Adrenal gland (tissue), 19 donors: ENCODE measurements at places on chromosomes 11 and 22. TPM values are rescaled to one million over a fixed set of nuclear protein-coding genes. Genes with fewer than 3 reads are reported as not detected.

DNA sequence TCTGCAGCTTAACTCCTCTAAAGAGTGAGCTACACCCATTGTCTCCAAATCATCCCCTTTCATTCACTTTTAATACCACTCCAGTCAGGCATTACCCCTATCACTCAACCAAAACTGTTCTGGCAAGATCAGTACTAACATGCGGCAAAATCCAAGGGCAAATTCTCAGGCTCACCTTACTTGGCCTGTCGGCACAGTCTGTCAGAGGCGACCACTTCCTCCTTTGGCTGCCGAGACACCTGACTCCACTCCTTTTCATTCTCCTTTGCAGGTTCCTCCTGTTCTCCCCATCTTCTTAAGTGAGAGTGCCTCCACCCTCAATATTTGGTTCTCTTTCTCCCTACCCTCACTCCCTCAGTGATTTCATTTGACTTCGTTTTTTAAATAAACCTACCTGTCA, 4.2 kb downstream of the C11orf91 start:
- H3K36me3 ChIP-seq = no peaks in the 10 kb centered on the region
- H3K4me1 ChIP-seq = peaks cover 13% of the 10 kb centered on the region
- no peak overlapping the region for H3K27ac ChIP-seq

DNA sequence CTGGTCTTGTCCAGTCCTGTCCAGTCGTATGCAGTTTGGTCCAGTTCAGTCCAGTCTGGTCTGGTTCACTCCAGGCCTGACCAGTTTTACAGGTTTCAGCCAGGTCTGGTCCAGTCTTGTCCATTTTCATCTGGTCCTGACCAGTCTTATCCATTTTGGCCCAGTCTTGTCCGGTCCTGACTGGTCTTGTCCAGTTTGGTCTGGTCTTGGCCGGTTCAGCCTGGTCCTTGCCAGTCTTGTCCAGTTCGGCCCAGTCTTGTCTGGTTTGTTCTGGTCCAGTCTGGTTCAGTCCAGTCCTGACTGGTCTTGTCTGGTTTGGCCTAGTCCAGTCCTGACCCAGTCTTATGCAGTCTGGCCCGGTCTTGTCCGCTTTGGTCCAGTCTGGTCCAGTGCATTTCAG, 380.2 kb downstream of the OR4C45 start:
- DNase-seq = no peak
- H3K36me3 ChIP-seq = no peaks in the 10 kb centered on the region
- H3K4me1 ChIP-seq = no peaks in the 10 kb centered on the region
- H3K27me3 ChIP-seq = no peaks in the 10 kb centered on the region

GRCh38 chr22:43529934-43530333, 118.1 kb downstream of the MPPED1 start:
- no peaks in the 10 kb centered on the region for H3K4me1 ChIP-seq
- no peak overlapping the region for H3K27ac ChIP-seq
- no peaks in the 10 kb centered on the region for H3K36me3 ChIP-seq
- no peak for DNase-seq
- H3K4me3 ChIP-seq = no peak overlapping the region
- H3K27me3 ChIP-seq = no peaks in the 10 kb centered on the region

DNA sequence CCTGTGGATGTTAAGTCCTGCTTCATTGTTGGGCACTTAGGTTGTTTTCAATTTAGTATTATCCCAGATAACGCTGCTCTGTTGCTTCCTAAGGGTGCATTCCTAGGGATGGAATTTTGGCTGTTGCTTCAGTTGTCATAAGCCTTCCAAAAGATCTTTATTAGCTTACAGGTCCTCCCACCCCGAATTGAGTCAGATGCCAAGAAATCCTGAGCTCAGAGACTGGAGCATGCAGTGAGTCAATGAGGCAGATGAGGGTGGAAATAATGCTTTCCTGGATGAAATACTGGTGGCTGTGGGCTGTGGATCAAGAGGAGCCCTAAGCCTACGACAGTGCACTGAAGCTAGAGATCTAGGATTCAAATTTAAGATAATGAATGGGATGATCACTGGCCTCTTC, 10.7 kb upstream of the IL18BP start:
- no peaks in the 10 kb centered on the region for H3K27me3 ChIP-seq
- H3K36me3 ChIP-seq = no peaks in the 10 kb centered on the region
- no peaks in the 10 kb centered on the region for H3K4me1 ChIP-seq
- no peak overlapping the region for H3K4me3 ChIP-seq
- H3K27ac ChIP-seq = peak overlapping the region; percentile 28

DNA sequence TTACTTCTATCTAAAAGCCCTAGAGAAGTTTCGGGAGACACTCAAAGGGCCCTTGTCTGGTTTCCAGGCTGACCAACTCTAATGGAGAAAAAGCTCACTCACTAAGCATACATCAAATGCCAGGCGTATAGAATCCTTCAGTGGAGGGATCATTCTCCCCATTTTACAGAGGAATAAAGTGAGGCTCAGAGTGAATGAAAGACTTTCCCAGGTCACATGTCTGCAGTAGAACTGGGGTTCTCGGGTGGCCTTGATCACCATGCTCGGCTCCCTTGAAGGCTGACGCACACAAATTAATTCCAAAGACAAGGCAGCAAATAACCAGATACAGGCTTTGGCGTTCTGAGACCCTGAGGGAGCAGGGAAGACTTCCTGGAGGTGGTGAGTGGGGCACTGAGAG, 60.0 kb downstream of the THAP12 start:
- H3K27ac ChIP-seq = no peak overlapping the region
- H3K4me3 ChIP-seq = no peak overlapping the region
- H3K4me1 ChIP-seq = peaks cover 9% of the 10 kb centered on the region
- no peaks in the 10 kb centered on the region for H3K36me3 ChIP-seq
- H3K27me3 ChIP-seq = peaks cover 6% of the 10 kb centered on the region

DNA sequence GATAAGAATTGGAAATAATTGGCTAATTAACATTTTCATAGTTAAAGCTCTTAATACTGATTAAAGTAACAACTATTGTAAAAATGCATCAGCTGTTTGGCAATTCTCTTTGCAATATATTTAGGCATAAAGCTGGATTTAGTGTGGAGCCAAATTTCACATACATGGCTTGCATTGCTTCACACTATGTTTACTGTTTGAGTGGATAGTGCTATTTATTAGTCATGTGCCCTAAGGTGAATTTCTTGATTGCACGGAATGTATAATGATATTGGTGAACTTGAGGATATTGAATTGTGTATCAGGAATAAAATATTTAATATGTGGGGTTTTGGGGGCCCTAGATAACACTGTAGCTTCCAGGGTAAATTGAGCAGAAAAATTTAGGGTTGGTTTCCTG, 100.9 kb downstream of the AASDHPPT start:
- H3K36me3 ChIP-seq = no peaks in the 10 kb centered on the region
- H3K4me1 ChIP-seq = no peaks in the 10 kb centered on the region
- no peak overlapping the region for H3K4me3 ChIP-seq
- no peak for DNase-seq

GRCh38 chr11:521177-521688, 14.1 kb downstream of the HRAS start:
- no peak for DNase-seq
- no peak overlapping the region for H3K27ac ChIP-seq
- no peaks in the 10 kb centered on the region for H3K36me3 ChIP-seq
- no peaks in the 10 kb centered on the region for H3K4me1 ChIP-seq
- no peaks in the 10 kb centered on the region for H3K27me3 ChIP-seq

DNA sequence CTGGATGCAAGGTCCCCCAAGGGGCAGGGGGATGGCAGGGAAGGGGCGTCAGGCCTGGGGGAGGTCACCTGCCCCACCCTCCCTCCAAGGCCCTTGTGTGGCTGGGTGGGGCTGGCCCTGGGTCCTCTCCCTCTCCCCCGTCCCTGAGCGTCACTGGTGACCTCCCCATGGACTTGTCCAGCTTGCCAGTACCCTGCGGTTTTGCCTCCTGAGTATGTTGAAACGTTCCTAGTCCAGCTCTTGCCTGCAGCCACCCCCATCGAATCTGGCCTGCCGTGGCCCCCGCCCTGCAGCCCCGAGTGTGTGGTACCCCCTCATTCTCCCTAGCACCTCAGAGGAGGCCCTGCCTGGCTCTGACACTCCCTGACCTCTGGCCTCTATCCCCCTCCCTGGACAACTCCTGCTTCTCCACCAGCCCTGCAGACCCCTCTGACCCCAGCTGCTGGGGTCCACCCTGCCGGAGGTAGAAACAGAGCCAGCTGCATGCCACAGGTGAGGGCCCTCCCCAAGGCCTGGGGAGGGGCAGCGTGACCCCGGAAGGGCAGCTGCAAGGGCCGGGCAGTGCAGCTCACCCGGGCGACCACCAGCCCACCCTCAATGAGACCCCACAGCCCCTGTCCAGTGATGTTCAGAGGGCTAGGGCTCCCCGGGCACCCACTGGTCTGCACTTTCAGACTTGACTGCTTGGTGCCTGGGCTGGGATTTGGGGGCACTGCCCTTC, 4.1 kb upstream of the MUC6 start:
- H3K27ac ChIP-seq = no peak overlapping the region
- no peak overlapping the region for H3K4me3 ChIP-seq
- no peak for DNase-seq
- H3K27me3 ChIP-seq = peaks cover 4% of the 10 kb centered on the region

GRCh38 chr11:98536023-98536422, 484.7 kb upstream of the CNTN5 start:
- H3K4me3 ChIP-seq = no peak overlapping the region
- no peaks in the 10 kb centered on the region for H3K4me1 ChIP-seq
- no peak for DNase-seq
- H3K27me3 ChIP-seq = no peaks in the 10 kb centered on the region
- no peaks in the 10 kb centered on the region for H3K36me3 ChIP-seq

- no peak overlapping the region for H3K4me3 ChIP-seq
- H3K27me3 ChIP-seq = no peaks in the 10 kb centered on the region
- no peak overlapping the region for H3K27ac ChIP-seq
- H3K4me1 ChIP-seq = no peaks in the 10 kb centered on the region
- DNase-seq = peak; percentile 71
Observed at GRCh38 chr22:49992921-49993648, 19.5 kb downstream of the IL17REL start.

GRCh38 chr22:26550498-26551033, 38.3 kb upstream of the TFIP11 start:
- H3K27ac ChIP-seq = no peak overlapping the region
- H3K4me3 ChIP-seq = no peak overlapping the region
- H3K4me1 ChIP-seq = peaks cover 22% of the 10 kb centered on the region
- DNase-seq = peak; percentile 84
- H3K27me3 ChIP-seq = no peaks in the 10 kb centered on the region

DNA sequence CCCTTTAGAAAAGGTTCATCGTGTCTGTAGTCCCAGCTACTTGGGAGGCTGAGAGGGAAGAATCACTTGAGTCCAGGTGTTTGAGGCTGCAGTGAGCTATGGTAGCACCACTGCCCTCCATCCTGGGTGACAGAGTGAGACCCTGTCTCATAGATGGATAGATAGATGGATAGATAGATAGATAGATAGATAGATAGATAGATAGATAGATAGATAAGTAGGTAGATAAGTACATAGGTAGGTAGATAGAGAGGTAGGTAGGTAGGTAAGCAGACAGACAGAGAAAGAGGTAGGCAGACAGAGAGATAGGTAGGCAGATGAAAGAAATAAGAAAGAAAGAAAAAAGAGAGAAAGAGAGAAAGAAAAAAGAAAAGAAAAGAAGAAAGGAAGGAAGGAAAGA, 156.4 kb downstream of the GRIK4 start:
- no peak overlapping the region for H3K4me3 ChIP-seq
- no peak overlapping the region for H3K27ac ChIP-seq
- no peaks in the 10 kb centered on the region for H3K27me3 ChIP-seq

DNA sequence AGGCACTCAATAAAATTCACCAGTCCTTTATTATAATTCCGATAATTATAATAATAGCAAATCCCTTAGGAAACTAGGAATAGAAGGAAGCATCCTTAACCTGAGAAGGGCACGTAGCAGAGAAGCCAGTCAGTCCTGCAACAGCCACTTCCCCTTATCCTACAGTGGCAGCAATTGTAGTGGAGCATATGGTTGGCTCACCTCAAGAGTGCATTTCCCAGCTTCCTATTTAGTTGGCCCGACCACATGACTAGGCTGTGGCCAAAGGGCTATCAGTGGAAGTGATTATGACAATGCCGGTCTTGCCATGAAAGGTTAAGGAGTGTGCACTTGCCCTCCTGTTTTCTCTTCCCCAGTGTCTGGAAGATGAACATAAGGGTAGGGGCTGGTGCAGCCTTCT, 27.0 kb downstream of the TESMIN start:
- H3K4me3 ChIP-seq = no peak overlapping the region
- no peaks in the 10 kb centered on the region for H3K36me3 ChIP-seq
- DNase-seq = no peak
- no peaks in the 10 kb centered on the region for H3K4me1 ChIP-seq

GRCh38 chr11:128357073-128357472, 230.3 kb downstream of the ETS1 start:
- no peaks in the 10 kb centered on the region for H3K36me3 ChIP-seq
- no peak for DNase-seq
- H3K4me3 ChIP-seq = no peak overlapping the region
- no peak overlapping the region for H3K27ac ChIP-seq

DNA sequence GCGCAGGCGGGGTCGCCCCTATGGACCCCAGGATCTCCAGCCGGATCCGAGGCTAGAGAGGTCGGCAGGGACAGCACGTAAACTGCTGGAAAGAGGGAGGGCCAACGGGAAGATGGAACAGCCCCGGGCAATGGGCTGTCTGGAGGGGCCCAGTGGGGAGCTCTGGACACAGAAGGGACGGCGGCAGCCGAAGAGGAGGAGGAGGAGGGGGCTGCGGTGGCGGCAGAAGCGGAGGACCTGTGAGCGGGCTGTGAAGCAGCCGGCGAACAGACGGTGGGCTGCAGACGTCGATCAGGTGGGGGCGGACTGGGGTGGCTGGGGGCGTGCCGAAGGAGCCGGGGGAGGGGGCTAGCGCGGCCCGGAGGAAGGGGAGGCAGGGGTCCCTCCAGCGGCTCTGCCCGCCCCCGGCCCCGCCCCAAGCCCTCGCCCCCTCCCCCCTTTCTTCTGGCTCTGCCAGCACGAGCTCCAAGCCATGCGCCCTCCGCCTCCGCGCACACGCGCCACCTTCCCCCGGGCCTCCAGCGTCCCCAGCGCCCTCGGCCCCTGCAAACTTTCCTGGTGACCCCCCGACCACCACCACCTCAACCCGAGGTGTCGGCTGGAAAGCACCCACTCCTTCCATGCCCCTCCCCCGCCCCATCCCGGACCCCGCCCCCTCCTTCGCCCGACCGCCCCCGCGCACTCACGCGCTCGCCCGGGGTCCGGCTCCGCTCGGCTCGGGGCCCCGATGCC, 432 bp downstream of the TNKS1BP1 start:
- peak; percentile 64 for DNase-seq
- peak overlapping the region; percentile 82 for H3K27ac ChIP-seq
- peak overlapping the region; percentile 92 for H3K4me3 ChIP-seq
- H3K4me1 ChIP-seq = peaks cover 45% of the 10 kb centered on the region
- no peaks in the 10 kb centered on the region for H3K27me3 ChIP-seq

DNA sequence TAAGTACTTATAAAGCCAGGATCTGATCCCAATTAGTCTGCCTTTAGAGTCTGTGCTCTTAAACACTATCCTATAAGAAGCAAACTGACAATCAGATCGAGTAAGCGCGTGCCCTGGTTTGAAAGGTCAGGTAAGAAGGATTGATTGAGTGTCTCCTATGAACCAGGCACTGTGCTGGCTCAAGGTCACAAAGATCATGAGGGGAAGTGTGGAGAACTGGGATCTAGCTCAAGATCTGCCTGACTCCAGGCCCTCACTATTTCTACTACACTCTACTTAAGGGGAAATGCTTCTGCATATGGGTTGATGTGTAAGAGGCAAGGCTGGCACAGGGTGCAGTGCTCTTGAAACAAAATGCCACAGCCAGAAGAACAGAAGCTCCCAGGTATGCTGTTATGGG, 77.0 kb downstream of the ME3 start:
- H3K27me3 ChIP-seq = no peaks in the 10 kb centered on the region
- H3K36me3 ChIP-seq = no peaks in the 10 kb centered on the region
- no peak overlapping the region for H3K27ac ChIP-seq
- no peak for DNase-seq
- H3K4me1 ChIP-seq = peaks cover 11% of the 10 kb centered on the region

CCDC116 gene
- total RNA-seq = 0.20 TPM

OR4A16 gene
- not detected for total RNA-seq

EIF4G2 gene
- total RNA-seq = 476 TPM

MYOD1 gene
- total RNA-seq = not detected

DGCR6L gene
- total RNA-seq = 159 TPM
